Mesenteric fat pad (tissue), 1 donor: ENCODE measurements at places on chromosomes 1 and 21. TPM values are rescaled to one million over a fixed set of nuclear protein-coding genes. Genes with fewer than 3 reads are reported as not detected.

DNA sequence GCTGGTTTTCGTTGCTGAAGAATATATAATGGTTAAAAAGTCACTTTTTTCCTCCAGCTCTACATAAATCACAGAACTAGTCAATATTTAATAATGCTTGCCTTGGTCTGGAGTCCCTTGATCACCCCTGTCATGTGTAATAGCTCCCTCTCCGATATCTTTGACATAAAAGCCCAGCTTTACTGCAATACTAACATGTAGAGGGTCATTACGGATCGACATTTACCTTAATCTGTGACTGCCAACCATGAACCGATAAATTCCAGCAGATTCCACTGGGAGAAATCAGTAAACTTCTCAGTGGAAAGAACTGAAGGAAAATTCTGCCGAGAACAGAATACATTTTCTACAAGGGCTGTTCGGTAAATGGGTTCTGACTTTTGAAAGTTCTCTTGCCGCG is 396.5 kb downstream of the KCTD3 start:
- DNase-seq = no peak

GRCh38 chr1:94111879-94112278 is 9.1 kb downstream of the ABCA4 start:
- DNase-seq = no peak

DNA sequence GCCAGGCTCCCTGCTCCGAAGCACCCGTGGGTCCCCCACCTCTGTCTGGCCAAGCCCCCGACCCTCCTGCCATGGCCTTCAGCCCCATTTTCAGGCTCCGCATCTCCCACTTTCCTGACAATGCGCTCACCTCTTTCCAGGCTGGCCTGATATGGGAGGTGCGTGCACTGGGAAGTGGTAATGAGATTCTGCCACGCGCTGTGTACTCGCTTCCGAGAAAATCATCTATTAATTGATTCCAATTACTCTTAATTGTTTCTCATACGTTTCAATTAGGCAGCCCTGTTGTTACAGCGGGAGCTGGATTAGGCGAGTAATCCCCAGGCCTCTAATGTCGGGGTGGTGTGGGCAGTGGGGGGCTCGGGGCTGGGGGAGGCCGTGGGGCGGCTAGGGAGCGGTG is 122.4 kb upstream of the ARHGEF16 start:
- no peak for DNase-seq

- no peak for DNase-seq
Observed at GRCh38 chr1:182699393-182700350, 15.3 kb upstream of the RGS8 start.

DNA sequence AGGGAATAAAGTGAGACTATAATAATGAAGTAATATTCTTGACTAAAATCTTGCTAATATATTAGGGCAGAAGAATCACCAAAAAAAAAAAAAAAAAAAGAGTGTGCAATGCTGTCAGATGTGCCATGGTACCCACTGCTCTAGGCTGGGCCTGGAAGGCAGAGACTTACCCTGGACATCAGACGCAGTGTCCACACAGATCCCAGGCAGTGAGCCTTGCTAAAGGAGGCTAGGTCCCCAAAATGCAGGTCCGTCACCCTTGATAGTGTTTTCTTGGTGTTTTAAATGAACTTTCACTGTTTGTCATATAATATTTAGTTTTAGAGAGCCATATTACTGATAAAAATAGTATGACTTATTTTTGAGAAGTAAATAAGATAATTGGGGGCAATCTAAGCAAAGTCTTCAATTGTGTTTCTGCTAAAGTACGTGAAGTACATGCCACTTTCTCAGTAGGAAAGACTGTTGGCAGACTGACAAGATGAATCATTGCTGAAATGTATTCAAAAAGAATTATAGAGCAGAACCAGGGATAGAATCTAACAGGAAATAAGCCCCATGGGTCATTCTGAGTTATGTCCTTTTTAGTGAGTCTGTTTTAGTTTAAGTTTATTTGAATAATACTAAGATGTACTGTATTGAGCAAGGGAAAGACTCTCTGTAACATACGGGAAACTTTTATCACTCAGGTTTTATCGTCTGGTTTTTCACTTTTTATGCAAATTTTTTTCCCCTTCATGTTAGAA is 74.6 kb upstream of the PDC start:
- DNase-seq = no peak

GRCh38 chr1:245990315-245991022 is 516.6 kb downstream of the SMYD3 start:
- DNase-seq = no peak

- DNase-seq = no peak
Observed at GRCh38 chr1:162859191-162859590, 1.8 kb downstream of the CCDC190 start.

- no peak for DNase-seq
Observed at GRCh38 chr21:35400233-35400939, 351.3 kb upstream of the RUNX1 start.

- DNase-seq = no peak
Observed at GRCh38 chr1:154609398-154610380, 1.7 kb upstream of the ADAR start.

- peak; percentile 84 for DNase-seq
Observed at GRCh38 chr1:2972879-2973575, 48.2 kb upstream of the ACTRT2 start.

Gene UBASH3A
- 0.32 TPM for total RNA-seq

Gene SYT14
- not detected for total RNA-seq

Gene VCAM1
- 27.3 TPM for total RNA-seq

Gene CFAP107
- not detected for total RNA-seq

Gene TRIM67
- 0.22 TPM for total RNA-seq

Gene PCSK9
- total RNA-seq = 0.26 TPM

Gene FMOD
- total RNA-seq = 95.2 TPM

Gene SYCP1
- total RNA-seq = not detected
